Activated naive CD8-positive, alpha-beta T cell treated with anti-CD3 and anti-CD28 coated beads, Interleukin-2, amount 50 U/mL, for 24 hours (primary cell): ENCODE measurements at places on chromosomes 5 and 9.

DNA sequence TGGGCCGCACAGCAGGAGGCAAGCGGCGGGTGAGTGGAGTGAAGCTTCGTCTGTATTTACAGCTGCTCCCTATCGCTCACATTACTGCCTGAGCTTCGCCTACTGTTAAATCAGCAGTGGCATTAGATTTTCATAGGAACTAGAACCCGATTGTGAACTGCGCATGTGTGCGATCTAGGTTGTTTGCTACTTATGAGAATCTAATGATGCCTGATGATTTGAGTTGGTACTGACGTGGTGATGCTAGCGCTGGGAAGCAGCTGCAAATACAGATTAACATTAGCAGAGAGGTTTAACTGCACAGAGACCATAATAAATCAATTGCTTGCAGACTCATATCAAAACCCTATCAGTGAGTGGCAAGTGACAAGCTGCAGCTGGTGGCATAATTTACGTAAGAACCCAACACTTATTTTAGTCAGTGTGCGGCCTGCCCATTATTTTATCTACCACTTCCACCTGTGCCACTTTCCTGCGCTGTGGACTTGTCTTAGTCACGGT is 133.4 kb upstream of the CDH9 start:
- no peak overlapping the region for H3K4me3 ChIP-seq
- H3K4me1 ChIP-seq = no peaks in the 10 kb centered on the region
- no peak overlapping the region for H3K27ac ChIP-seq
- H3K27me3 ChIP-seq = no peaks in the 10 kb centered on the region
- no peak for DNase-seq
- no peaks in the 10 kb centered on the region for H3K36me3 ChIP-seq

GRCh38 chr5:145637396-145637795 is 197.7 kb downstream of the PRELID2 start:
- no peak overlapping the region for H3K27ac ChIP-seq
- no peak overlapping the region for H3K4me3 ChIP-seq
- H3K27me3 ChIP-seq = no peaks in the 10 kb centered on the region
- no peaks in the 10 kb centered on the region for H3K4me1 ChIP-seq
- no peaks in the 10 kb centered on the region for H3K36me3 ChIP-seq

DNA sequence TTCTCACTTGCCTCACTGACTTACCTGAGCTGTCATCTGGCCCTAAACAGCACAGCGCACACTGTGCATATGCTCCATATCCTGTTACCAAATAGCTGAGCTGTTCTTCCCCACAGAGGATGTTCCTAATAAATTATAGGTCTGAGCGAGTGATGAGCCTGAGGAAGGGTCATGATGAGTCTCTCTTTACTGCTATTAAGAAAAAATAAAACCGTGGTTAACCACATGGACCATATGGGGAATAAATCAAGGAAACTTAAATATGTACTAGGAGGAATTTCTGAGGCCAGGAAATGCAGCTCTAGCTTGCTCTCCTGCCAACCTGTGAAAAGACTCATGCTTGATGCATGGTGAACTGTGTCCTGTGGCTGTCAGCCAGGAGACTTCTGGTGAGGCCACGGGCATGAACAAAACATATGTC is 424.8 kb upstream of the DMAC1 start:
- no peaks in the 10 kb centered on the region for H3K36me3 ChIP-seq
- H3K4me3 ChIP-seq = no peak overlapping the region
- DNase-seq = no peak
- H3K27me3 ChIP-seq = no peaks in the 10 kb centered on the region
- no peaks in the 10 kb centered on the region for H3K4me1 ChIP-seq
- H3K27ac ChIP-seq = no peak overlapping the region

GRCh38 chr9:14212697-14213420 is 101.1 kb downstream of the NFIB start:
- H3K4me1 ChIP-seq = peaks cover 3% of the 10 kb centered on the region

GRCh38 chr5:142356349-142356715 is 31.5 kb upstream of the SPRY4 start:
- H3K4me1 ChIP-seq = peaks cover 48% of the 10 kb centered on the region
- H3K27ac ChIP-seq = peak overlapping the region; percentile 84
- DNase-seq = no peak
- H3K27me3 ChIP-seq = no peaks in the 10 kb centered on the region

GRCh38 chr5:135208903-135209721 is 175.1 kb upstream of the PITX1 start:
- H3K4me3 ChIP-seq = no peak overlapping the region
- H3K4me1 ChIP-seq = no peaks in the 10 kb centered on the region
- DNase-seq = no peak
- no peak overlapping the region for H3K27ac ChIP-seq

- DNase-seq = peak; percentile 22
- H3K27me3 ChIP-seq = peaks cover 34% of the 10 kb centered on the region
- peaks cover 5% of the 10 kb centered on the region for H3K36me3 ChIP-seq
These were observed 1.6 kb upstream of the BRINP1 start for GRCh38 chr9:119370816-119371215.

GRCh38 chr5:163473635-163474243 is 13.3 kb downstream of the HMMR start:
- peaks cover 53% of the 10 kb centered on the region for H3K36me3 ChIP-seq
- H3K27ac ChIP-seq = no peak overlapping the region
- no peaks in the 10 kb centered on the region for H3K27me3 ChIP-seq
- H3K4me1 ChIP-seq = no peaks in the 10 kb centered on the region
- H3K4me3 ChIP-seq = no peak overlapping the region

- H3K36me3 ChIP-seq = peaks cover 14% of the 10 kb centered on the region
- H3K4me3 ChIP-seq = no peak overlapping the region
- DNase-seq = no peak
These were observed 25.6 kb downstream of the LYRM7 start for GRCh38 chr5:131196331-131196730.

- no peak for DNase-seq
- no peak overlapping the region for H3K27ac ChIP-seq
- no peaks in the 10 kb centered on the region for H3K36me3 ChIP-seq
- H3K4me1 ChIP-seq = no peaks in the 10 kb centered on the region
These were observed 29.1 kb downstream of the ANKDD1B start for GRCh38 chr5:75640395-75640794.

GRCh38 chr9:75531588-75531987 is 358.9 kb upstream of the PCSK5 start:
- no peak overlapping the region for H3K27ac ChIP-seq
- H3K36me3 ChIP-seq = no peaks in the 10 kb centered on the region
- no peak for DNase-seq
- H3K4me1 ChIP-seq = no peaks in the 10 kb centered on the region

DNA sequence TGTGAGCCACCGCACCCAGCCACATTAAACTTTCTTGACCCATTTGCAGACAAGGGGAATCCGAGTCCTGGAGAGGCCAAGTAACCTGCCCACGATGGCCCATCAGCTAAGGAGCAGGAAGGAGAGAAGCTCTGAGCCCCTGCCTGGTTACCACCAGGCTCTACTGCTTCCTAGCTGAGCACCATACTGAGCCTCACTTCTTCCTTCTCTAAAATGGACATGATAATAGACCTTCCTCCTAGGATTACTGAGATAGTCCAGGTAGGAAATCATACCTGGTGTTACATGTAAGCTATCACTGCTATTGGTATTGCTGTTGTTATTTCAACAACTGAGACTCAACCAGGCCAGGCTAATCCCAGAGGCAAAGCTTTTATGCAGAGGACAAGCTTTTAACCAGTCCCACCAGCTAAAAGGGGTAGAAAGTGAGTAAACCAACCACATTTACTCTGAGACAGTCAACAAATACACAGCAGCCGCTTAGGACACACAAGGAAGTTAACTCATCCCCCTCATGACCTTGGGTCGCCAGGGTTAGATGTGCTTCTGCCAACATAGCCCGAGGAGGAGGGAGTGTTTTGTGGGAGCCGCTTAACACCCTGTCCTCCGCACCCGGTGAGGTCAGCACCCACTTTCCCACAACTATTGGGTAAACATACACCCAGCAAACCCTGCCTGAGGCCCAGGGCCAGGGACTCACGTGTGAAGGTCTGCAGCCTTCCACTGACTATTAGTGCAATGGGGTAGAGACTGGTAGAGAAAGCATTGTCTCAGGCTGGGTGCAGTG is 20.6 kb upstream of the PTGES start:
- DNase-seq = no peak
- H3K4me3 ChIP-seq = no peak overlapping the region
- H3K4me1 ChIP-seq = peaks cover 19% of the 10 kb centered on the region
- H3K36me3 ChIP-seq = no peaks in the 10 kb centered on the region
- H3K27ac ChIP-seq = no peak overlapping the region

DNA sequence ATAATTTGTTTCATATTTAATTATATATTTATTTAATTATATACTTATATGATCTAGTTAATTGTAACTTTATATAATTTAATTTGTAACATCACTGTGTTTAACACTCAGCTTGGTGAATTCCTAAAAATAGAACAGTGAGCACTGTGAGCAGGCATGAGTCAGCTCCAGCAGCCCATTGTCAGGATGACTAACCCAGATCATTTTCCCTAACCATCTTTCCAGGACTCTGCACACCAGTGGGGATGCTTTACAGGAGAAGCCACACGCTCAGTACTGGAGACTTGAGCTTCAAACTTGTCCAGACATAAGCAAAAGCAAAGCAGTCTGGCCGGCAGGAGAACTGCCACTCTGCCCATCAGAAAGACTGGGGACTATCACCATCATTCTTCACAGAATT is 446.2 kb upstream of the TRPC7 start:
- no peaks in the 10 kb centered on the region for H3K27me3 ChIP-seq
- no peaks in the 10 kb centered on the region for H3K4me1 ChIP-seq
- no peak for DNase-seq
- H3K36me3 ChIP-seq = no peaks in the 10 kb centered on the region
- no peak overlapping the region for H3K27ac ChIP-seq
- H3K4me3 ChIP-seq = no peak overlapping the region

- peak overlapping the region; percentile 96 for H3K27ac ChIP-seq
- peak; percentile 4 for DNase-seq
- H3K27me3 ChIP-seq = no peaks in the 10 kb centered on the region
- H3K4me3 ChIP-seq = no peak overlapping the region
- peaks cover 17% of the 10 kb centered on the region for H3K36me3 ChIP-seq
These were observed 2.7 kb upstream of the IRF1 start for GRCh38 chr5:132493241-132493640.

- H3K4me1 ChIP-seq = no peaks in the 10 kb centered on the region
- H3K27ac ChIP-seq = no peak overlapping the region
- H3K27me3 ChIP-seq = peaks cover 33% of the 10 kb centered on the region
These were observed 1.7 kb upstream of the HTR1A start for GRCh38 chr5:63963926-63964325.

DNA sequence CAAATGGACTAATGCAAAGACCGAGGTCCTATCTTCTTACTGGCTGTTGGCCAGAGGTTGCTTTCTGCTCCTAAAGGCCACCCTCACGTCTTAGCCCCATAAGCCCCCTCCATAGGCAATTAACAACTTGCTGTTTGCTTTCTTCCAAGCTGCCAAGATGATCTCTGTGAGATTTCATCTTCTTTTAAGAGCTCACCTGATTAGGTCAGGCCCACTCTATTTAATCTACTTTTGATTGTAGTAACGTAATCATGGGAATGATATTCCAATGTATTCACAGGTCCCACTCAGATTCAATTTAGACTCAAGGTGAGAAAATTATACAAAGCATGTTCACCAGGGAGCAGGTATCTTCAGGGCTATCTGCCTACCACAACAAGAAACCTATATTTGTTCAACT is 84.4 kb upstream of the RAD23B start:
- no peaks in the 10 kb centered on the region for H3K4me1 ChIP-seq
- H3K27me3 ChIP-seq = no peaks in the 10 kb centered on the region
- H3K27ac ChIP-seq = no peak overlapping the region

DNA sequence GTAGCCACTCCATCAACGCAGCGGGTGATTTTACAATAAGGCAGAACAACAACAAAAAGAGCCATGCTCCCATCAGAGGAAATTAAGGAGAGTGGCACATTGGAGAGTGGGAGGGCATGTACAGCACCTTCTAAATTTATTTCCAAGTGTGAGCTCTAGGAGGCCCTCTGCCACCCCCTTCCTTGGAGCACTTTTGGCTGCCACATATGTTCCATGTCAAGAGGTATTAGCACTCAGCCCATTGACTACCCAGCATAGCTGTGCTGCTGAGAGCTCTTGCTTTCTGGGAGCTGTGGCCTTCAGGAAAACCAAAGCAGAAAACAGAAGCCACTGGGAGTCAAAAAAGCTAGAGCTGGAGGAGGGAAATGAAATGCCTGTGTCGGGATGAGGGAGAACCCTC is 200.2 kb upstream of the PANK3 start:
- H3K4me1 ChIP-seq = no peaks in the 10 kb centered on the region
- no peak overlapping the region for H3K27ac ChIP-seq
- DNase-seq = no peak
- peaks cover 1% of the 10 kb centered on the region for H3K27me3 ChIP-seq
- no peaks in the 10 kb centered on the region for H3K36me3 ChIP-seq

DNA sequence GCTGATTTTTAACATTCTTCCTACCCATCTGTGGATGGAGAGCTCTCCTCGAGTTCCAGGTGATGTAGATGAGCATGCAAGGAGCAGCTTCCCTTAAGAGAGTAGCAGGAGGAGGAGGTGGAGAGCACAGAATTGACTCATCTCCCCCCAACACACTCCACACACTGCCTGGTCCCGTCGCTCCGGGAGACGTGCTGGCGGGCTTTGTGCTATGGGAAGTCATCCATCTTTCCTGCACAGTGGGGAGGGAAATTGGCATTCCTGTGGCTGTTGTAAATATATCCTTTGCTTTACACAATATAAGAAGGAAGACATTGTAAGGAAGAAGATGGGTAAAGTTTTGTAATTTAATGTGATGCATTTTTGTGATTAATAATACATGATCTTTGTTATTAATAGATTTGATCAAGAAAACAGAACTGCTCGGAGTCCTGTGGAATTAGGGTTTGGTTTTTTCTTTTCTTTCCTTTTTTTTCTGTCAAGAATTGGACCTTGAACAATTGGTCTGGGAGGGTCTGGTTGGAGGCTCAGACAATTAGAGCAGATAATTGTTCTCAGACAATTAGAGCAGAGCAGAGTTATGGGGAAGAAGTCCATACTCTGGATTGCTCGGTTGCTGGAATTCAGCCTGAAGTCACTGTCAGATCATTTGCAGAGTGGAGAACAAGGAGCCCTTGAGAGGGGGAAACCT is 297.8 kb downstream of the GADD45G start:
- no peaks in the 10 kb centered on the region for H3K36me3 ChIP-seq
- no peak overlapping the region for H3K27ac ChIP-seq
- DNase-seq = no peak
- H3K4me1 ChIP-seq = peaks cover 3% of the 10 kb centered on the region

DNA sequence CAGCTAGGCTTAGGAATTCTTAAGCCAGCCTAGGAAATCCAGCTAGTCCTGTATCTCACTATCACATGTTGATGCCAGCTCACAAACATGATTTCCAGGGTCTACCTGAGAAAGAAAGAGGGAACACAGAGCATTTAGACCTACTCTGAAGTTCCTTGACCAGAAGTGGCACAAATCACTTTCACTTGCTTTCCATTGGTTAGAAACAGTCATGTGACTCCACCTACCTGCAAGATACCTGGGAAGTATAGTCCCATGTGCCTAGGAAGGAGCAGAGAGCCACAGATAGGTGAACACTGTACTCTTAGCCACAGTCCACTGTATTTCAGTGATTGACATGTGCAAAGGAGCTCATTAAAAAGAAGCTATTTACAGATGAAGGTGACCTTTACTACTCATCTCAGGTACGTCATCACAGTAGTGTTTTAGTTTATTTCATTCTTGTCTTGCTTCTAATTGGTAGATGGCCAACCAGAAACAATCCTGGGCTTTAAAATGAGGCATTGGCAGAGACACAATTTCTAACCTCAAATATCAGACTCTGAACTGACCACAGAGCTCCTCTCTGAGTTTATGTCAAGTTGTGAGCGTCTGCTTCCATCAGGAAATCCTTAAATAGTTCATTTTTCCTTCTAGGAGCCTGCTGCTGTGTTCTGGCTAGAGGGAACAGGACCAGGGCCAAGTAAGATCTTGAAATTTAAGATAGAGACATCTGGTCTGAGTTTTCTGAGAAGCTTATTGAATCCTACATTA is 340.7 kb downstream of the TLE4 start:
- H3K36me3 ChIP-seq = no peaks in the 10 kb centered on the region
- no peak overlapping the region for H3K4me3 ChIP-seq
- no peak overlapping the region for H3K27ac ChIP-seq
- no peak for DNase-seq
- no peaks in the 10 kb centered on the region for H3K4me1 ChIP-seq
- H3K27me3 ChIP-seq = no peaks in the 10 kb centered on the region
